ENCODE measurements at places on chromosomes 16 and 17. TPM values are rescaled to one million over a fixed set of nuclear protein-coding genes. Genes with fewer than 3 reads are reported as not detected.

DNA sequence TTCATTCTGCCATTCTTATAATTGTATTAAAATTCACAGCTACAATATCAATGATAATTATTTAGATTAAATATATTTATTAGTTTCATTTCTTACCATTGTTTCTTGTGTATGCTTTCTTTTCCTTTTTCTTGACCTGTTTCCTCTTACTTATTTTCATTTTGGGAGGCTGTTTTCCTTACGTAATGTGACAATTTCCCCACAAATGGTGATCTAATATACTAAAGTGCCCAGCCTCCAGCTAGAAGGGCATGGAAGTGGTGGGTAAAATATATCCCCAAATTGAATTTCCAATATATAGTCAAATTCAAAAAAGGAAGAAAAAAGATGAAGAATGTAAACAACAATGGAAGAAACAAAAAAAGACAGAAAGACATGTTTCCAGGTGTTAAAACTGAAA, 1.5 kb upstream of the ABCA6 start:
- no peaks in the 10 kb centered on the region for H3K36me3 ChIP-seq
- no peak overlapping the region for H3K4me3 ChIP-seq
- no peaks in the 10 kb centered on the region for H3K4me1 ChIP-seq
- H3K27ac ChIP-seq, result no peak overlapping the region
- no peak for DNase-seq

DNA sequence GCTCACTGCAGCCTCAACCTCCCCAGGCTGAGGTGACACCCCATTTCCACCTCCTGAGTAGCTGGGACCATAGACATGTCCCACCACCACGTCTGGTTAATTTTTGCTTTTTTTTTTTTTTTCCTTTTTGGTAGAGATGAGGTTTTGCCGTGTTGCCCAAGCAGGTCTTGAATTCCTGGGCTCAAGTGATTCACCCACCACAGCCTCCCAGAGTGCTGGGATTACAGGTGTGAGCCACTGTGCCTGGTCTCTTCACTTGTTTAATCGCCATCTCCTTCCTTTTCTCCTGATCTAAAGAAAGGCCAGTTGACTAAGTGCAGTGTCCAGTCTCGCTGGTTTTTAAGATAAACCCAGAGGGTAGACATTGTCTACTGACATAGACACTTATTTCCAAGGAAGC, 152.0 kb downstream of the C16orf95 start:
- no peak overlapping the region for H3K27ac ChIP-seq
- H3K36me3 ChIP-seq, result peaks cover 2% of the 10 kb centered on the region
- DNase-seq, result no peak
- no peak overlapping the region for H3K4me3 ChIP-seq
- peaks cover under 1% of the 10 kb centered on the region for H3K27me3 ChIP-seq

- H3K27me3 ChIP-seq, result no peaks in the 10 kb centered on the region
- peaks cover 15% of the 10 kb centered on the region for H3K4me1 ChIP-seq
- no peak for DNase-seq
- peak overlapping the region; percentile 78 for H3K27ac ChIP-seq
- peak overlapping the region; percentile 69 for H3K4me3 ChIP-seq
These were observed 390 bp upstream of the BBS2 start for GRCh38 chr16:56520251-56520577.

- no peak for DNase-seq
- H3K27me3 ChIP-seq, result peaks cover 43% of the 10 kb centered on the region
- H3K27ac ChIP-seq, result no peak overlapping the region
- H3K4me1 ChIP-seq, result peaks cover 40% of the 10 kb centered on the region
- H3K36me3 ChIP-seq, result no peaks in the 10 kb centered on the region
- no peak overlapping the region for H3K4me3 ChIP-seq
These were observed 626 bp downstream of the TUBB3 start for GRCh38 chr16:89923640-89924296.

DNA sequence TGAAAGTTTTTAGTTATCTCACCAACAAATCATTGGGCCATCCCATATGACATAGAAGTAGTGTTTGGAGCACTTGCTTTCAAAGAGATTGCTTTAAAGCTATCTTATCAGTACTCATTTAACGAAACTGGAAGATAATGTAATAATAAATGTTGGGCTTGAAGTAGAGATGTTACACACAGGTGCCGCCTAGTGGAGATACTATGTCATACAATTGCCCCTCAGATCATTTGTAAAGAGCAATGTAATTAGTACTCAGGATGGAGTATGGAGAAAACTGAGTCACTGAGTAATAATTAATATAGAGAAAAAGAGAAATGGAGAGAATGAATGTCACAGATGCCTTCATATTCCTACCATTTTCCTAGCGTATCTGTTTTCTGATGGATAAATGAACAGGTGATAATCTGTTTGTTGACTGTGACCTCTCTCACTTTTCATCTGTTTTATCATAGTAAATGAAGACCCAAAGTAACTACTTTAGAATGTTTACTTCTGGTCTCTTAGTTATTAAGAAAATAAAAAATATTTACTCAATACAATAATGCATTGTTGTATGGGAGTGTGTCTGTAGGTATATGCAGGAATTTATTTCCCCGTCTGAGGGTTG, 80.4 kb downstream of the EFCAB5 start:
- H3K4me1 ChIP-seq, result peaks cover 1% of the 10 kb centered on the region
- peaks cover 13% of the 10 kb centered on the region for H3K27me3 ChIP-seq
- DNase-seq, result peak; percentile 47
- no peaks in the 10 kb centered on the region for H3K36me3 ChIP-seq

Gene TBX21
- 59.0 TPM for total RNA-seq

All from activated CD8-positive, alpha-beta memory T cell treated with anti-CD3 and anti-CD28 coated beads, Interleukin-2, amount 10 ng/mL, durations not matched to agents 7 days and 5 days (primary cell).